ENCODE measurements at places on chromosomes 6 and 20.

DNA sequence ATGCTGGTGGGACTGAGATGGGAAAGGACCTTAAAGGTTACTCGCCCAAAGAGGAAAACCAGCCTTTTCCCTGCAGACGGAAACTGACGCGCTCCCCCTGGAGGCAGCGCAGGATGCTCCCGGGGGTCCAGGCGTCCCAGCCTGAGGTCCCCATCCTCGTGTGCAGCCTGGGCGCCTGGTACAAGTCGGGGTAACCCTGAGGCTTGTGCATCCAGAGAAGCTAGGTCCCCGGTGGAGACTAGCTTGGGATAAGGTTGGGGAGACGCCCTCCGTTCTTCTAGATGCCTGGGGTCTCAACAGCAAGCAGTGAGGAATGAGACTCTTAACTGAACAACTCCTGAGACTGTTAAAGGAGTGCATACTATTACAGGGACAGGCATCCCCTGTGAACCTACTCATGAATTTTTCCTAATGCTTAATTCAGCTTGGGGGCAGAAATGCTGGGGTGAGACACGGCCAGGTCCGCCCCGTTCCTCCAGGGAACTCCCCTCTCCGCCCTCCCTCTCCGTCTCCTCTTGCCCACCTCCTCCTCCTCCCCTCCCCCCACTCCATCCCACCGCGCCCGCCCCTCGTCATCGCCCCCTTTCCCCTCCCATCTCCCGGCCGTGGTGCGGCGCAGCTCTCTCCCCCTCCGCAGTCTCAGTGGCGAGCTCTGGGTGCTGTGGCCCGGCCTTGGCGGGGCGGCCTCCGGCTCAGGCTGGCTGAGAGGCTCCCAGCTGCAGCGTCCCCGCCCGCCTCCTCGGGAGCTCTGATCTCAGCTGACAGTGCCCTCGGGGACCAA, at the start of gene PRSS35:
Gene PRSS35, plus strand, starts transcription at position 634 of the 781 bp plus-strand sequence. CDS start 10,908 bp downstream, outside the sequence.
- DNase-seq = no peak

DNA sequence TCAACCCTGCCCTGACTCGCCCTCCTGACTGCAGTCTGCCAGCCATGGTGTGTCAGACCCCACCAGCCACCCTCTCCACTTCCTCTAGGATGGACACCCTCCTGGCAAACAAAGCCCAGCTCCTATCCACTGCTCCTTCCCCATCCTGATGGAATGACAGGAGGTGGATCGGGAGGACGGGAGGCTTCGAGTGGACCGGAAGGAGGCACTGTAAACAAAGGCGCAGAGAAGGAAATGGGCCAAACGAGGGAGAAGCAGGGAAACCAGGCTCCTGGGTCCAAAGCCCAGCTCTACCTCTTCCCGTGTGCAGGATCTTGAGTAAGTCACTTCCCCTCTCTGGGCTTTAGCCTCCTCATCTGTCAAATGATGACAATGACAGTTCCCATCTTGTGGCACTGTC, 40.2 kb downstream of the BPIFB1 start:
- no peak for DNase-seq

DNA sequence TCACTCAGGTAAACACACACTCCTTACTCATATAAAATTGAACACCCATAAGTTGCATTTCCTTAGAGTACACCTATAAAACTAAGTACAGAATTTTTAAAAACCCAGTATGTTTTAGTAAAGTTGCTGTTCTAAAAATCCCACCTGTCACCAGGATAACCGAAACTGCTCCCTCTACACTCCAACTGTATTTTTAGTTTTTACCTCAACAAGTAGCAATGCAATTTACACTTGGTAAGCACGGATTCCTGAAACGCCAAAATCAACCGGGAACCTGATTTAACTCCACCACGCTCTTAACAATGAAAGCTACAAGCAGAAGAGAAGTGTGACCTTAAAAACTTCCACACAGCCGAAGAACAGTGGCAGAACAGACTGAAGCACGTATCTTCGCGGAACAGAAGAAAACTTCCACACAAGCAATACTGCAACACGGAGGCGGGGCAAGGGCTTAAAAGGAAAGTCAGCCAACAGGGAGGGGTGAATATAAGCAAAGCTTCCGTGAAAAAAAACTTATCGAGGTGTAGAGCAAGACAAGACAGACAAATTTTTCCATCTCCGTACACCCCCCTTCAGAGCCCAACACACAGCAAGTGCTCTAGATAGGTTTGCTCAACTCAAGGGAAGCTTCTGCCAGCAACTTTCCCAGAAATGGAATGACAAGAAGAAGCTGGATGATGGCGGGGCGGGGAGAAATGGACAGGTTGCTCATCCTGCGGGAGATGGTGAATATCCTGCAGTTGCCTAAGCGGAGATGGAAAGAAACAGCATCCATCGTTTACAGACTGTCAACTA, 1.4 kb downstream of the STAU1 start:
- peak; percentile 46 for DNase-seq

DNA sequence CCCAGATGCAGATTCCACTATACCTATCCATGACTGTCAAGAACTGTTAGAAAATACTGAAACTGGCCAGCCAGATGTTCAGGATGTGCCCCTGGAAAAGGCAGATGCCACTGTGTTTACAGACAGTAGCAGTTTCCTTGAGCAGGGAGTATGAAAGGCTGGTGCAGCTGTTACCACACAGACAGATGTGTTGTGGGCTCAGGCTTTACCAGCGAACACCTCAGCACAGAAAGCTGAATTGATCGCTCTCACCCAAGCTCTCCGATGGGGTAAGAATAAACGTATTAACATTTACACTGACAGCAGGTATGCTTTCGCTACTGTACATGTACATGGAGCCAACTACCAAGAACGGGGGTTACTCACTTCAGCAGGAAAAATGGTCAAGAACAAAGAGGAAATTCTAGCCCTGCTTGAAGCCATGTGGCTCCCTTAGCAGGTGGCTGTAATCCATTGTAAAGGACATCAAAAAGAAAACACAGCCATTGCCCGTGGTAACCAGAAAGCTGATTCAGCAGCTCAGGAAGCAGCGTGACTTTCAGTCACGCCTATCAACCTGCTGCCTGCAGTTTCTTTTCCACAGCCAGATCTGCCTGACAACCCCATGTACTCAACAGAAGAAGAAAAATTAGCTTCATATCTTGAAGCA, 459.7 kb upstream of the HTR1E start:
- no peak for DNase-seq

GRCh38 chr6:23601811-23602345, 524.1 kb upstream of the NRSN1 start:
- DNase-seq = no peak

DNA sequence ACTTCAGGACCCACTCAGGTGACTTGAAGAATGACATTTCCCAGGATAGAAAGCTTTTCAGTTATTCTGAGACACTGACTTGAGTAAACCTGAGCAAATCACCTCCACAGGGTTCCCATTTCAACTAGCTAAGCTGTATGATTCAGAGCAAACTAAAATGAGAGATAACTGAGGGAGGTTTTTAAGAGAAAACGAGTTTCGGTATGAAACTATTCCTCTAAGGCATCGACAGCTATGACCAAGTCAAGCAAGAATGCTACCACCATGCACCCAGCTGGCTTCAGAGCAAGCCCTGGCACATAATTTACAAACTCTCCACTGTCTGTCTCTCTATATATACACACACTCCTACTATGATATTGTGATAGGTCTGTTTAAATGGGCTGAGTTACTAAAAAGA, 75.4 kb downstream of the PERP start:
- DNase-seq = no peak

GRCh38 chr6:124990988-124991387, 28.8 kb downstream of the RNF217 start:
- DNase-seq = no peak

GRCh38 chr6:15483060-15483459, 179.8 kb downstream of the DTNBP1 start:
- DNase-seq = no peak

DNA sequence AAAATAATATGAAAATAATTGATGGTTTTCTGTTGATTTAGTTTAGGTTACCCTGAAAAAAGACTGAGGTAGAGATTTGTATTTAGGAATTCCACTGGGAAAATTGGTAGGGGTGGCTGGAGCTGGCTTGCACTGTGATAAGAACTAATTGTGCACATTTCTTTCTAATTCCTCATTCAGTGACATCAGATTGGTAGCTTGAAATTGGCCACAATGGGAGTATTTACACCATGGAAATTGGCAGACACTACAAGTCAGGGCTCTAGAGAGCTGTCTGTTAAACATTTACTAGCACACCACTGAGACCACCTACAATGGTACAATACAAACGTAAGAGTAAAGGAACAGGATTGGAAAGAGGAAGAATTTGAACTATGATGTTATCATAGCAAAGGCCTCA, 52.0 kb upstream of the ISM1 start:
- no peak for DNase-seq

DNA sequence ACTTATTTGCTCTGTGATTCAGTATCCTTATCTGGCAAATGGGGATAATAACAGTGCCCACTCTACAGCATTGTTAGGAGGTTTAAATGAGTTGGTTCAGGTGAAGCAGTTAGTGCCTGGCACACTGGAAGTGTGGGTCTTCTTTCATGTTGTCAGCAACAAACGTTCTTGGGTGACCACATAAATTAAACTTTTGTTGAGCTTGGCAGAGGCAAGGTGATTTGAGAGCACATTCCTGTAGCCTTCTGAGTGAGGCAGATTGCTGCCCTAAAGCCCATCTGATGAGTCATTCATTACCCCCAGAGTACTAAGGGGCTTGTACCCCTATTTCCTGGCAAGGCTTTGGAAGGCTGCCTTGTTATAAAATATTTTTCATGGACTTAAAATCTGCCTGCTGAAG, 25.8 kb downstream of the SEC23B start:
- DNase-seq = no peak

- no peak for DNase-seq
These were observed 169.3 kb downstream of the TTLL2 start for GRCh38 chr6:167493976-167494697.

GRCh38 chr6:155200012-155200411, 63.8 kb upstream of the CLDN20 start:
- no peak for DNase-seq

- DNase-seq = no peak
These were observed 39.7 kb upstream of the PHIP start for GRCh38 chr6:79117752-79118151.

GRCh38 chr6:39381550-39382140, 59.1 kb upstream of the KCNK16 start:
- DNase-seq = no peak

GRCh38 chr6:36118550-36119107, 11.7 kb upstream of the MAPK13 start:
- no peak for DNase-seq

- DNase-seq = no peak
These were observed 122.1 kb downstream of the CD164 start for GRCh38 chr6:109260126-109260525.

- DNase-seq = no peak
These were observed 148.8 kb upstream of the EPHA7 start for GRCh38 chr6:93568169-93568568.

GRCh38 chr6:6277413-6277812, 43.0 kb downstream of the F13A1 start:
- DNase-seq = no peak

GRCh38 chr6:112225691-112226090, 28.7 kb downstream of the LAMA4 start:
- DNase-seq = no peak

GRCh38 chr20:62622877-62623487, 19.3 kb upstream of the SLCO4A1 start:
- DNase-seq = no peak

DNA sequence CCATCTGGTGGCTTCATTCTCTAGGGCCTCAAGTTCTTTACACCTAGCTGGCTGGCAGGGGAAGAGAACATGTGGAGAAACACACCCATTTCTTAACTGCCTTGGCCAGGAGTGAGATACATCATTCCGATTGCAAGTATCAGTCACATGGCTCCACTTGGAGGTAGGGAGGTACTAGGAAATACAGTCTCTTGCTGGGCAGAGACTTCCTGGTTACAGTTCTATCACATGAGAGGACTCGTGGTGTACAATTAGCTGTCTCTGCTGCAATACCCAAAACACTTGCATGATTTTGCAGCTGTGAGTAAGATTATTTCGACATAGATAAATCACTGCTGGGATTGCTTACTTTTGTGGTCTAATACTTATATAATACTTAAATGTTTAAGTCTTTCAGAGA, 51.1 kb downstream of the GTF2H5 start:
- DNase-seq = no peak

DNA sequence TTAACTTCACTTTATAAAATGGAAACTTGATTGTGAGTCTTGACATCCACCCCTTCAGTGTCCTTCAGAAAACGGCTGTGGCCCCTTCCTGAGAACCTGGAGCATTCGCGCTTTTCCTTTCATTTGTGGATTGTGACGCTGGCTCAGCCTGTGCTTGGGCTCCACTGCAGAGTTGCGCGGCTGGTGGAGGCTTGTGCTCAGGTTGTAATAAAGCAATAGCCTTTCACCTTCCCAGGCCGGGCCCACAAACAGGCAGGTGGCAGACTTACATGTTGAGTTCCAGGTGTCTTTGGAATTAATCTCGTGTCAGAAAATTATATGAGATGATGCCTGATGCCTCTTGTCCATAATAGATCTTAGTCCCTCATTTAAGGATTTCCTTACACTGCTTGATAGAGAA, 199.9 kb downstream of the CDH4 start:
- DNase-seq = no peak

GRCh38 chr20:16785226-16785625, 37.1 kb downstream of the OTOR start:
- no peak for DNase-seq

DNA sequence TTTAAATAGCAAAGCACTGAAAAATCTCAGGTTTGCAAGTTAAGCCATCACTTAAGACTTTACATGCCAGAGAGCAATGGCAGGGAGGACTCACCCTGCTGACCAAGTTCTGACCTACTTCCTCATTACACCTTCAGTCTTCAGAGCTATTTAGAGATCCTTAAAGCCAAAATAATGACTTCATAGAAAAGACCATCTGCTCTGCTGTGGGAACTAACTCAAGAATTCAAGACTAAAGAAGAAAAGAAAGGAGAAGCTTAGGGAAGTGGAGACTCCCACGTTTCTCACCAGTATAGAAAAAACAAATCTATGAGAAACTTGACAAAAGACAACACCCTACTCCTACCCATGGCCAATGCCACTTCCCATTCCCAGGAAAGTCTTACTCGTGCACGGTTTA, 28.6 kb downstream of the XPO5 start:
- DNase-seq = no peak

- DNase-seq = no peak
These were observed 15.7 kb upstream of the ENPP1 start for GRCh38 chr6:131792091-131792496.

DNA sequence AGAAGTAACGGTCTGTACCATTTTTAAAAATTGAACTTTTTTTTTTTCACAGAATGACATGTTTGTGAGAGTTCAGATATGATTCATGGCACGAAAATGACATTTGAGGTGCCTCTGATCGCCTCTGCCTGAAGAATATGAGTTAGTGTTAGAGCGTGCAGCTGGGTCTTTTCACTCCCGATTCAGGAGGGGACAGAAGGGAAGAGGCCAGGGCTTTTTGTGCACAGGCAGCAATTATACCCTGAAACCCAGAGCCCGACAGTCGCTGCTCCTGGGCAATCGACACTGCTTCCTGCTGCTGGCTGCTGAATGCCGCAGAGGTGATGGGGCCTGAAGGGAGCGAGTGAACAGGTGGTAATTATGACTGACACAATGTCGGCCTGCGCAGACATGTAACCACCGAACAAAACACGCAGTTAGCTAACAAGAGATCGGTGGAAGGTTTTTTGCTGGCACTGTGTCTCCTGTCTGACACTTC, 652.0 kb upstream of the NOX3 start:
- no peak for DNase-seq

GRCh38 chr6:166555086-166555485, 31.4 kb downstream of the RAMACL start:
- no peak for DNase-seq

- DNase-seq = no peak
These were observed 13.0 kb downstream of the SESN1 start for GRCh38 chr6:109081516-109082187.

GRCh38 chr6:84739866-84740208, 24.6 kb downstream of the TBX18 start:
- DNase-seq = no peak

Data from stimulated activated CD8-positive, alpha-beta memory T cell treated with anti-CD3 and anti-CD28 coated beads, Interleukin-7, amount 100 ng/mL, for 1 hour (primary cell).